ENCODE measurements at places on chromosomes 2 and 18.

DNA sequence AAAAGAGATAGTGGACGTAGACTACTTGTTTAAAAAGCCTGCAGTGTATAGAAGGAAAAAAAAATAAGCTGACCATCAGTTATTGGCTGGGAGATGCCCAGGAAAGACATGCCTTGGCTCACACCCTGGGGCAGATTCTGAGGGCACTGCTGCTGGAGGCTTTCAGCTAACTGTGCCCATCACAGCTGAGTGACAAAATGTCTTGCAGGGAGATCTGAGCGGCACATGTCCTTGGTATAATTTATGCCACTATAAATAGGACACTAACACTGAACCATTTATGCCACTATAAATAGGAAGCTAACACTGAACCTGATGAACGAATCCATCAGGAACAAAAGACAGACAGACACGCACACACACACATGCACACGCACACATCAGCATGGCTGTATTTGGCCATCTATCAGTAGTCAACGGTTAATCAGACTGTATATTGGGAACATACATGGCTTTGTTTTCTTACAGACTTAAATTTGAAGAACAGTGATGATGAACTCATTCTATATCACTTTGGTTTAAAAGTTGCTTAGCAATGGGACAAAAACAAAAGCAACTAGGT is 68.2 kb upstream of the NOSTRIN start:
- DNase-seq, result no peak

GRCh38 chr2:29731948-29732347 is 189.4 kb downstream of the ALK start:
- DNase-seq, result no peak

DNA sequence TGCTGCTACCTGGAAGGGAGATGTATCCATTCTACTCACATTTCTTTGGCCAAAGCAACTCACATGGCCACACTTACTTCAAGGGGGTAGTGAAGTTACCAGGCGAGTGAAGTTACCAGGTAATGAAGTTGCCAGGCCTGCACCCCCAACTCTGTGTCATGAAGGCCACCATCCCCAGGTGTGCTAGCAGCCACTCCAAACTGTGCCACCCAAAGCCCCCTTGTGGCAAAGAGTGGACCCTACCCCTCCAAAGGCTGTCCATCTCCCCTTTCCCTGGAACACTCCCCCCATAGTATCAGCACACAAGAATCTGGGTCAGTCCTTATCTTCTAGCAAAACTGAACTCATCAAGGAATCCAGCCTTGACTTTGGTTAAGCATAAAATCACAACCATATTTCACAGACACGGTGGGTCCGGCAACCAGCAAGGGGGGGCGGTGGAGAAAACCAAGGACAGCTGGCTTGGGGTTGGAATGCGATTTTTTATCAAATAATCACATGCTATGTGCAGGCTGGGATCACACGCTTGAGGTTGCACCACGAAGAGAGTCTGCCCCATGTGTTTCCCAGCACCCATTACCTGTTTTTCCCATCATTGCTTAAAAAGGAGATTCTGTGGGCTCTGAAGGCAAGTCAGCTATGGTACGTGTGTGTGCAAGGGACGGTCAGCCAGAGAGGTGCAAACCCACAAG is 60.9 kb downstream of the ZFP36L2 start:
- DNase-seq, result no peak

GRCh38 chr2:70133491-70134322 is 46.4 kb downstream of the PCBP1 start:
- no peak for DNase-seq

GRCh38 chr2:144180131-144180530 is 339.8 kb downstream of the ZEB2 start:
- no peak for DNase-seq

DNA sequence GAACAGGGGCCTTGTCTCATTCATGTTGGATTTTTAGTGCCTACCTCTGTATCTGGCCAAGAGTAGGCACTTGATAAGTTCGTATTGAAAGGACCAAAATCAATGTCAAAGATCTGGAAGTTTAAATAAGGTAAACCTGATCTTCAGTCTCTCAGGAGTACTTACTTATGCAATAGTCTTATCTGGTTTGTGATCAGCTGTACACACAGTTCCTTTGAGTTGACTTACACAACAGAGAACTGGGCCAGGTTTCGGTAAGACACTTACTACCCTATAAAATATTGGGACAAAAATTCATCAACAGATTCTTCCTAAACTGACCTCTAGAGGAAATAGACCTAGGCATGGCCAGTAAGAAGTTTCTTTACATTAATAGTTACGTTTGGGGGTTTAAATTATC is 113.6 kb upstream of the NXPH2 start:
- no peak for DNase-seq

DNA sequence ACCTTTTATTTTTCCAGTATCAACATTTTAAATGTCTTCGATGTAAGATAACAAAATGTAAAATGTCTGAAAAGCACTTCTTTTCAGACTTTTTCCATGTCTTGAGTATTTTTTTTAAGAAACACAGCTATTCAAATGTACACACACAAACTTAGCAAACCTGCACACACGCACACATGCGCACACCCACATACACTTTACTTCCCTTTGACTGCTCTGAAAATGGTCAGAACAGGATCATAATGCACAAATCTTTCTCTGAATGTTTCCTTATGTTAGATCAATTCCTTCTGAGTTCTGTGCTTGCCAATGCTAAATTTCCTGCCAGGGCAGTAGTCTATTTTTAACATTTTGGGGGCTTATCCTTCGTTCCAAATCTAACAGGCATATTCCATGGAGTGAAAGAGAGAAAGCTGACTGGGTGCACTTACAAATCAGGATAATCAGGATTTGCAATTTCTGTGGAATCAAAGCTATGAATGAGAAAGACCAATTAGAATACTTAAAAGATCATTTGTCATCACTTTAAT is 136.3 kb downstream of the ZEB2 start:
- DNase-seq, result no peak

- no peak for DNase-seq
Measured at GRCh38 chr18:8139891-8140406, 469.3 kb upstream of the RAB12 start.

GRCh38 chr18:70334728-70335329 is 46.0 kb downstream of the SOCS6 start:
- DNase-seq, result no peak

- DNase-seq, result no peak
Measured at GRCh38 chr2:21759819-21760218, 636.1 kb downstream of the TDRD15 start.

GRCh38 chr2:173008786-173009185 is 66.9 kb upstream of the MAP3K20 start:
- DNase-seq, result no peak

- DNase-seq, result no peak
Measured at GRCh38 chr18:74152857-74153256, 4.5 kb downstream of the TIMM21 start.

DNA sequence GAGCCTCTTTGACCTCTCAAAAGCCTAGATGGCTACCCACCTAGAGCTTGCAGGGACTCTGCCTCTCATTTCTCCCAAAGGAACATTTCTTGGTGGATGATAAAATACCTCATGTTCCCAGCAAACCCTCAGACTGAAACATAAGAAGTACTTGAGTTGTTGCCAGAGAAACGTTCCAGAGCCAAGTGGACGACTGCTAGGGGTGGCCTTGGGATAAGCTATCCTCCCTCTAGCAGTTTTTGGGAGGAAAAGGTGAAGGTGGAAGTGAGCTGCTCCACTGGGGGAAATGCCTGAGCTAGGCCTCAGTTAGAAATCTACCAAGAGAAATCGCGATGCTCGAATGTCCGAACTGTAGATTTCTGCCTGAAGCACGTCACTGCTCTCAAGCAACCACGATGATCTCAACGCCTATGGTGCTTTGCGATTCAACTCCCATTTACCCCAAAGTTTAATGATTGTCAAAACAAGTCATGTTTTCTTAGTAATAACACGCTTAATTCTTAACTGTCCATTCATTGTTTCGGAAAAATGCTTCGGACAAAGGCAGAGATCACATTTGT is 91.5 kb downstream of the CCBE1 start:
- DNase-seq, result no peak

DNA sequence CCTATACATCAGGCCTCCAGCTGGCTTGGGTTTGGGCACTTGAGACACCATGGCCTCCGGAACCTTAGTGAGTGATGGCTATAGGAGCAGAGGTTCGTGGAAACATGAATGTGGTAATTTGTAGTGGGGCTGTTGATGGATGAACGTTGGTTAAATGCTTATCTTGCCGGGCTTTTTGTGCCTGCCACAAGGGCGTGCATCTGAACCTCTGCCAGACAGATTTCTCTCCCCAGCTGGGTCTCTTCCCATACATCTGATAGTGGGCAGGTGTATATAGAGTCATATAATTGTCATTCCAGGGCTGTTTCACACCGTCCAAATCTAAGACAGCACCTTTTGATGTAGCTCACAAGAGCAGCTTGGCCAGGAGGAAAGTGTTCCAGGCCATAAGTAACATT is 14.7 kb downstream of the LAMA3 start:
- no peak for DNase-seq

DNA sequence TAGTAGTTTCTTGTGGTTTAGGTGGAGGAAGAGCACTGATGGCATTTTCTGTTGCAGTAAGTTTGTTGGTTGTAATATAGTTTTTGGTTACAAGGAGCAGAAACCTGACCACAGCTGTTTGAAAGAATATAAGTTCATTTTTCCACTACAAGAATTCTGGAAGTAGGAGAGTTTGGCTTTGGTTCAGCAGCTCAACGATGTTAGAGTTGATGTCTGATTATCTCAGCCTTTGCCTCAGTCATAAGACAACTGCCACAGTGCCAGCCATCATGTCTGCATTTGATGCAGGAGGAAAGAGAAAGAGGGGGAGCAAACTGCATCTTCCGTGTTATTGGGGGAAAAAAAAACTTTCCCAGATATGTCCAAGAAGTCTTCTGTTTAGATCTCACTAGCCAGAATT is 119.1 kb downstream of the LYPD1 start:
- no peak for DNase-seq

- DNase-seq, result no peak
Measured at GRCh38 chr2:210477496-210477895, 937 bp upstream of the LANCL1 start.

- DNase-seq, result no peak
Measured at GRCh38 chr2:86416146-86416545, 25.0 kb upstream of the KDM3A start.

- no peak for DNase-seq
Measured at GRCh38 chr2:221588306-221588985, 16.3 kb upstream of the EPHA4 start.

- peak; percentile 89 for DNase-seq
Measured at GRCh38 chr18:46250084-46250811, 146.1 kb downstream of the HAUS1 start.

- DNase-seq, result no peak
Measured at GRCh38 chr18:55361492-55362250, 226.3 kb downstream of the TCF4 start.

- no peak for DNase-seq
Measured at GRCh38 chr18:14964406-14964805, 216.4 kb downstream of the ANKRD30B start.

- DNase-seq, result no peak
Measured at GRCh38 chr2:213221957-213222356, 62.3 kb upstream of the SPAG16 start.

GRCh38 chr2:223727562-223727961 is 109.8 kb downstream of the AP1S3 start:
- no peak for DNase-seq

DNA sequence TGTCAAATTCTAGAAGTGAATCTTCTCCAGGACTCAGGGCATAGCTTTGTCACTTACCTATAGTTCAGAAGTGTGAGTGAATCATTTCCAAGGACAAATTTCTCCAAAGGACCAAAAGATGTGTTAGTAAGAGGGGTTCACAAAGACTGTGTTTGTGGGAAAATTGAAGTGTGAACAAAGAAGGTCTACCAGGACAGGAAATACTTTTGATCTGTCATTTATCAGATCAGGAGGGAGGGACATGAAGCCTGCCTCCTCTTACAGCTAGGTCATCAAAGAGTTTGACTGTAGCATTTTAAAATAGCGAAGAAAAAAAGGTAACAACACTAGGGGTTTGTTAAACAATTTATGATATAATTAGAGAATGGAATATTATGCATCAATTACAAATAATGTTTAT is 2.0 kb upstream of the CD28 start:
- DNase-seq, result no peak

DNA sequence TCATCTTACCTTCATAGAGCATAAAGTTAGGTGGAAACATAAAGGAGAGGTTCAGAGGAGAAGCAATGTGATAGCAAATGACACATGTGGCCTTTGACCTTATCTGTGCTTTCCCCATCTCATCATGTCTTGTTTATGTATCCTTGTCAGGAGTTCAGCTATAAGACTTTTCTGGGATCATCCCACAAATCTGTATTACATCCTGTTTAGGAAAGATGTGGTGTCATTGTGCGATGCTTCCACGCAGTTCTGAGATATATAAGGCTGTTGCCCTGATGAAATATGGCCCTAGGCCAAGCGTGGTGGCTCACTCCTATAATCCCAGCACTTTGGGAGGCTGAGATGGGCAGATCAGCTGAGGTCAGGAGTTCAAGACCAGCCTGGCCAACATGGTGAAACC is 15.5 kb upstream of the MGAT5 start:
- DNase-seq, result no peak

- DNase-seq, result no peak
Measured at GRCh38 chr18:5824370-5824984, 70.8 kb downstream of the TMEM200C start.

GRCh38 chr18:361941-362310 is 94.1 kb upstream of the THOC1 start:
- no peak for DNase-seq

GRCh38 chr18:59012815-59013705 is 126.6 kb upstream of the SEC11C start:
- no peak for DNase-seq

DNA sequence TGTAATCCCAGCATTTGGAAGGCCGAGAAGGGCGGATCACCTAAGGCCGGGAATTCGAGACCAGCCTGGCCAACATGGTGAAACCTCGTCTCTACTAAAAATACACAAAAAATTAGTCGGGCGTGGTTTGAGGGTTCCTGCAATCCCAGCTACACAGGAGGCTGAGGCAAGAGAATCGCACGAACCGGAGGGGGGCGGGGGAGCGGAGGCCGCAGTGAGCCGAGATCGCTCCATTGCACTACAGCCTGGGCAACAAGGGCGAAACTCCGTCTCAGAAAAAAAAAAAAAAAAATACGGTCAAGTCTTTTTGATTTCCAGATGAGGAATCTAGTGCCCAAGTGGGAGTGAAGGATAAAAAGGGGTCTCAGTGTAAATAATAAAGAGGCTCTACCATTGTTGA is 16.5 kb upstream of the MEIS1 start:
- no peak for DNase-seq

GRCh38 chr2:149064365-149064841 is 25.9 kb downstream of the LYPD6B start:
- DNase-seq, result no peak

- DNase-seq, result no peak
Measured at GRCh38 chr2:216652566-216652965, 19.3 kb downstream of the IGFBP2 start.

GRCh38 chr2:45541450-45541849 is 69.6 kb downstream of the SRBD1 start:
- no peak for DNase-seq

DNA sequence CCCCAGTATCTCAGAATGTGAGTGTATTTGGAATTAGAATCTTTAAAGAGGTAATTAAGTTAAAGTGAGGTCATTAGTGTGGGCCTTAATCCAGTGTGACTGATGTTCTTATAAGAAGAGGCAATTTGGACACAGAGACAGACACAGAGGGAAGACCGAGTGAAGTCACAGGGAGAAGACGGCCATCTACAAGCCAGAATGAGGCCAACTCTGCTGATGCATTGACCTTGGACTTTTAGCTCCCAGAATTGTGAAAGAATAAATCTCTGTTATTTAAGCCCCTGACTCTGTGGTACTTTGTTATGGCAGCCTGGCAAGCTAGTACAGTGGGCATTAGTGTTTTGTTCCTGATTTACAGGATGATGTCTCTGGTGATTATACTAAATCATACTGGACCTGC is 64.6 kb downstream of the LTBP1 start:
- no peak for DNase-seq

Measured in NCI-H1048 (cell line).